ENCODE measurements at places on chromosomes 4 and X.

GRCh38 chr4:158877069-158877468, 108.2 kb downstream of the FNIP2 start:
- no peak for DNase-seq

GRCh38 chrX:128365492-128365891, 313.3 kb upstream of the ACTRT1 start:
- DNase-seq, result no peak

DNA sequence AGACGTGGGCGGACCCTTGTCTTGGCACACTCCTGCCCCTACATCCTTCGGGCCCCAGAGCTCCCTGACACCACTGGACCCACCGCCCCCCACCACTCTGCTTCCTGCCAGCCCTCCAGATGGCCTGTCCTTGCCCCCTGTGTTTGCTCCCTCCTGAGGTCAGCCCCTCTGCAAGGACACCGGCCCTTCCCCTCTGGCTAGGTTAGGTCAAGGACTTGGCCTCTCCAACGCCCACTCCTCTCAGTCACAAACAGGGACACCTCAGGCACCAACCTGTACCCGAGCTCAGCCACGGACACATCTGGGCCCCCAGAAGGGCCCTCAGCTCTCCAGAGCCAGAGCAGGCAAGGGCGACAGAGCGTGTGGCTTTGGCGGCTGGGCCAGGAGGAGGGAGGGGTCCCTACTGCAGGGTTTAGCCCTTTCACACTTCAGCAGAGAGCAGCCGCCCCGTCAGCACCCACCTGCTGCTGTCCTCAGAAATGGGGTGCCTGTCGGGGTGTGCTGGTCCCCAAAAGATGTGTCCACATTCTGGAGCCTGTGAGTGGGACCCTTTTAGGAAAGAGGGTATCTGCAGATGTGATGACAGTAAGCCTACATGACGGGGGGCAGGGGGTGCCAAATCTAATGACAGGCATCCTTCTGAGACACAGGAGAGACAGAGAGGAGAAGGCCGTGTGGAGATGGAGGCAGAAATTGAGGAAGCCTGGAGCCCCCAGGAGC, 23.5 kb upstream of the DUSP9 start:
- DNase-seq, result no peak

- DNase-seq, result no peak
Observed at GRCh38 chr4:106718548-106718947, 317.6 kb downstream of the DKK2 start.

DNA sequence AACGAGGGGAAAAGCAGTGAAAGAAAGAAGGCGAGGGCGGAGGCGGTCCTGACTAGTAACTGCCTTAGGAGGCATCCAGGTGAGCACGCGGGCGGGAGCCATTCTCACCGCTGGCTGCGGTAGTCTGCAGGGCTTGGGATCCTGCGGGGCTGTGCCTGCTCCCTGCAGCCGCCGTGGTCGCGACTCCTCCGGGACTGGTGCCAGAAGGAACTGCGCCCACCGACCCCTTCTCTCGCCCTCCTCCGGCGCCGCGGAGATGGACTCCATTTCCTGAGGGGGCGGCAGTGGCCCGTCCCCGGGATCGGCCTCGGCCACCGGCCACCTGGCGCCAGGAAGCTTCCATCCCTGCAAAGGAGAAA, 543 bp downstream of the NFXL1 start:
- DNase-seq, result no peak

DNA sequence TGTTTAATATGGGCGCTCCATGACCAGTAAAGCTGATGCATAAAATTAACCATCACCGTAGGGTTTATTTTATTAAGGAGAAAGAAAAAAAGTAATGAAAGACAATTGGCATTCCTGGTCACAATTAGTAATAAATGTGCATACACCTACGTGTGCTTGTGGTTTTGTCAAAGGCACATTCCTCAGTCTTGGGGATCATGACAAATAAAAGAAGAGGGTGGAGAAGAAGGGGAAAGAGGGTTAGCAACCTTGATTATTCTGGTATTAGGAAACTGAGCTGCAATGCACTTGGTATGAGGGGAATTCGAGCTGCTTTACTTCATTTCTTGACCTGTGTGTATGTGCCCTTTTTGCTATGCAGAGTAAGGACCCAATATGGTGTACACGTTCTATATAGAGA, 1798.3 kb upstream of the PCDH7 start:
- DNase-seq, result no peak

DNA sequence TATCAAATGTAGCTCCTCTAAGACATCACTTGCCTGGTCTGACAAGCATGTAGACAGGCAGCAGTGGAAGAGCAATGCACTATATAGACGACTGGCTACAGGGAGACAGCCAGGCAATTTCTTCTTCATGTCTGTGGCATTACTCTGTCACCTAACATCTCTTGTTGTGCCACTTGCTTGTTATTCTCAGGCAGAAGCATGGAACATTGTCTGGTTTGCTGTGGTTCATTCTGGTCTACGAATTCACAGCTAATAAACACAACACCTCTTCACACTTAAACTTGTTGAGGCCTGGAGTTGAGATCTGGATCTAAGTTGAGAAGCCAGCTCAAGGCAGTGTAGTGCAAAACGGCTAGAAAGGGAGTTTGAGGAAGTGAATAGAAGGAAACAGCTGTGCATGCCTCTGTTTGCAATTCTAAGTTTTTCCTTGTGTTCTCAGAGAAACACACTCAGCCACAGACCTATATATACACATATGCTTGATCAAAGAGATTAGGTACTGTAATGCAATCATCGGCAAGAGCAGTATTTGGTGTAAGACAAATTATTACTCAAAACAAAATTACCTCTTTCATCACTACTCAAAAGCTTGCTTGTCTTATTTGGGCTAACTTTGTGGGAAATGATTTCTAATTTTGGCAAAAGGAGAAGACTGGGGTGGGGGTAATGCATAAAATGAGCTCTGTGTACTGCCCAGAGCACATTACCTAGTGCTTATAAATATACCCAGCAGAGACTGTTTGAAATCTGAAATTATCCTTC, 243.8 kb downstream of the PPP3CA start:
- no peak for DNase-seq

- DNase-seq, result no peak
Observed at GRCh38 chrX:123455693-123456092, 271.6 kb downstream of the GRIA3 start.

DNA sequence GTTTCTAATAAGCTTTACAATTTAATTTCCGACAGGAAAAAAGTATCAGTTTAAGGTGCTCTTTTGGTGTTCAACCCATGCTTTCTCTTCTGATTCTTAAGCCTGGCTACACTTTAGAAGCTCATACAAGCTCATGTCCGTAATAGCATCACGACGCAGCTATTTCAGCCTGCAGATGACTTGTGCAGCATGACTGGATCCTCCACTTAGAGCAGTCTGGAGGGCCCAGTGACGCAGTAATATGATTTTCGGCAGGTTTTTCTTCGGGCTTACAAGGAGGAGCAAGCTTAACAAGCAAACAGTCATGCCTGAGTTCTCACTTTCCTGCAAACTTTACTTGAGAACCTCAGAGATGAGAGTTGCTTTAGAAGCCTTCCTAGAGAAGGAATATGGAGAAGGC, 85.3 kb upstream of the MAML3 start:
- no peak for DNase-seq

GRCh38 chr4:22587253-22587652, 71.4 kb upstream of the ADGRA3 start:
- DNase-seq, result no peak

GRCh38 chrX:1034717-1035116, 177.7 kb downstream of the CRLF2 start:
- no peak for DNase-seq

- no peak for DNase-seq
Observed at GRCh38 chr4:184406958-184407391, 67.4 kb downstream of the IRF2 start.

- no peak for DNase-seq
Observed at GRCh38 chr4:52838729-52839586, 23.2 kb upstream of the RASL11B start.

DNA sequence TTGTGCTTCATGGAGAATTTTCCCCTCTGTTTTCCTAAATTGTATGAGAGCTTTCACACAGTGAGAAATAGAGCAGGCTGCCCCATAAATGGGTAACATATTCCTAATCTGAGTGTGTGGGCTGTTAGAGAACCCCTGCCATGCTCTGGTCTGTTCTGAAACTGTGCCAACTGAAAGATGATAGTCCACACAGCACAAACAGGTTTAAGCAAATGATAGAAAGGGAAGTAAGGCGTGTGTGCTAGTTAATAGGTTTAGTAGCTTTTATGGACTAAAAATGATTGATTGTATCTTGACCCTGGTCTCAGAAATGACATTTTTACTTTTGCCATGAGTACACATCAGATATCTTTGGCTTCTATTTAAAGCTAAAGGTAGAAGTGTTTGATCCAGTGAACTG, 106.2 kb downstream of the PRRG1 start:
- no peak for DNase-seq

DNA sequence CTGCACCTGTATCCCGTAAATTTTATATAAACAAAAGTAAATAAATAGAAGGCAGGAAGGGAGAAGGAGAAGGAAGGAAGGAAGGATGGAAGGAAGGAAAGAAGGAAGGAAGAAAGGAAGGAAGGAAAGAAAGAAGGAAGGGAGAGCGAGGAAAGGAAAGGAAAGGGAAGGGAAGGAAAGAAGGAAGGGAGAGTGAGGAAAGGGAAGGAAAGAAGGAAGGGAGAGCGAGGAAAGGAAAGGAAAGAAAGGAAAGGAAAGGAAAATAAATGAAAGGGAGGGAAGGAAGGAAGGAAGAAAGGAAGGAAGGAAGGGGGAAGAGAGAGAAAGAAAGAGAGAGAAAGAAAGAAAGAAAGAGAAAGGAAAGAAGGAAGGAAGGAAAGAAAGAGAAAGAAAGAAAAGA, 43.0 kb upstream of the FRG1 start:
- no peak for DNase-seq

DNA sequence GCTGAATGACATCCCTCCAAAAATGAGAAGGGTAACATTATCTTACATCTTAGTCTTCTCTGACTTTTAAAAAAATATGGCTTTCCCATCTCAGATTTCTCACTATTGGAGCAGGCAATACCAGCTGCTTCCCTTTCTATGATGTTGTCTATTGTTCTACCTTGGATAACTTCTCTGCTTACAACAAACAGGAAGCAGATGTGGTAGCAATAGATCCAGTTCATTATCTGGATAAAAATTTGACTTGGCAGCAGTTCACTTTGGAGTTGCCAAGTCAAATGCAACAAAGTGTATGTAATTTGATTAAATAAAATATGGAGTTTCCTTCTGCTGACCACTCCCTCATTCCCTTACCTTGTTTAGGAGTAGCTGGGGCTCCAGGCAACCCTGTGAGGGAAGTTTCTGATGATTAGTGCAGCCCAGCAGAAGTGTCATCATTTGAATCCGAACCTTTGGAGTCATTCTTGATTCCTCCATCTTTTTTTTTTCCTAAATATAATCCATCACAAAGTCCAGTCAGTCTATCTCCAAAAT, 72.0 kb upstream of the GPRIN3 start:
- no peak for DNase-seq

GRCh38 chr4:163558539-163559044, 64.1 kb downstream of the TMA16 start:
- DNase-seq, result no peak

GRCh38 chrX:52213276-52213675, 28.6 kb downstream of the MAGED4 start:
- no peak for DNase-seq

- no peak for DNase-seq
Observed at GRCh38 chr4:46491455-46491854, 101.5 kb upstream of the GABRA2 start.

DNA sequence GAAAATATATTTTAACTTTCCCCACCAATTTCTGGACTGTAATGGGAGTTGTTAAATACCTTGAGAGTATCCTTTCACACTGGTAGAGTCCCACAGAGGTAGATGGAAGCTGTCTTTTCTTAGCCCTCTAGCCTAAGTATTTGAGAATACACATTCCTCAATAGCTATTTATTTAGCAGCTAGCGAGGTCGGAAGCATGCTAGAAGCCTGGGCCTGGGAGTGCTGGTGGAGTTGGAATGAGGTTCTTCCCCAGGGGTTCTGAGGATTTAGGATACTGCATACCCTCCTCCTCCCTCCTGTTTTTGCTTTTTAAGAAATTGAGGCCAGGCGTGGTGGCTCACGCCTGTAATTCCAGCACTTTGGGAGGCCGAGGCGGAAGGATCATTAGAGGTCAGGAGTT, 999 bp upstream of the KLHL15 start:
- DNase-seq, result no peak

DNA sequence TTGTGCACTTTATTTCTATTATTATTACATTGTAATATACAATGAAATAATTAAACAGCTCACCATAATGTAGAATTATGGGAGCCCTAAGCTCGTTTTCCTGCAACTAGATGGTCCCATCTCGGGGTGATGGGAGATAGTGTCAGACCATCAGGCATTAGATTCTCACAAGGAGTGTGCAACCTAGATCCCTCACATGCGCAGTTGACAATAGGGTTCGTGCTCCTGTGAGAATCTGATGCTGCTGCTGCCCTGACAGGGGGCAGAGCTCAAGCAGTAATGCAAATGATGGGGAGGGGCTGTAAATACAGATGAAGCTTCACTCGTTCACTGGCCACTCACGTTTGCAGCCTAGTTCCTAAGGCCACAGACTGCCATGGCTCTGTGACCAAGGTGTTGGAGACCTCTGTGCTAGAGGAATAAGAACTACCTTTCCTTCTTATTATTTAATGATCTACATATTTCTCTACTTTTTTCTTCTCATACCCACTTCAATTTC, 492.9 kb upstream of the INTU start:
- no peak for DNase-seq

- DNase-seq, result no peak
Observed at GRCh38 chrX:44451056-44451455, 91.6 kb downstream of the FUNDC1 start.

DNA sequence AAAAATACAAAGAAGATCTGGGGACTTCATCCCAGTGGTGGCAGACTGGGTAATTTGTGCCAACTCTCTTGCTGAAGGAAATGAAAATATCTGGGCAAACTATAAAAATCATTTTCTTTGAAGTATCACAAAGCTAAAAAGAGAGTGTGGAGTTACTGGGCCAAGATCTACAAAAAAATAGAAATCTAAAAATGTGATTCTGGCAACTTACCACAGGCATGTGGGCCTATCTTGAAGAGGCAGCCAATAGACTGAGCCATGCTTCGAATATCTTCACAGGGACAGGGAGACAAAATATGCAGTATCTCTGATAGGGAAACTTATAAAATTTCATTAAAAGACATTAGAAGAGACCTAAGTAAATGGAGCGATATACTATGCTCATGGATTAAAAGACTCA, 168.8 kb downstream of the RCHY1 start:
- no peak for DNase-seq

GRCh38 chr4:187883049-187883448, 112.5 kb upstream of the ZFP42 start:
- DNase-seq, result no peak

DNA sequence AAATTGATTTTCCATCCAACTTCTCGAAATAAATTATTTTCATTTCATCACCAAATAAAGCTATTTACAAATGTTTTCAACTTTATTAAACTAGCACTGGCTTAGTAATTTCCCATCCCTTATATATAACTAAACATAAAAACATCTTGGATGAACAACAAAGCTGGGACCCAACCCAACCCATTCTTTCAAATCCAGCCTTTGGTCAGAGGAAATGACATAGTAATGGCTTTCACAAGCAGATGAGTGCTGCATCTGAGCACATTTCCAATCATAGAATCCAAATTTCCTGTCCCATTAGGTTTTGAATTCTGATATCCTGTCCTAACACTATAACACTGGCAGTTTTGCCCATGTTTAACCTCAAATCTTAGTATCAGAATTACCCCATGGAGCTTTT, 7.9 kb upstream of the EMCN start:
- DNase-seq, result no peak
